ENCODE measurements at places on chromosomes 4 and X. TPM values are rescaled to one million over a fixed set of nuclear protein-coding genes. Genes with fewer than 3 reads are reported as not detected.

IL21 gene
- not detected for total RNA-seq

TMSB15A gene
- 8.7 TPM for total RNA-seq

TLR6 gene
- total RNA-seq = 3.0 TPM

TLR10 gene
- not detected for total RNA-seq

BTC gene
- 0.25 TPM for total RNA-seq

CPLX1 gene
- under 0.01 TPM for total RNA-seq

SRPX2 gene
- 58.2 TPM for total RNA-seq

HOPX gene
- 2.2 TPM for total RNA-seq

PDCL2 gene
- total RNA-seq = not detected

ALB gene
- total RNA-seq = 0.12 TPM

LUZP4 gene
- total RNA-seq = not detected

EXOC1L gene
- not detected for total RNA-seq
